ENCODE measurements at places on chromosomes 7 and 10.

DNA sequence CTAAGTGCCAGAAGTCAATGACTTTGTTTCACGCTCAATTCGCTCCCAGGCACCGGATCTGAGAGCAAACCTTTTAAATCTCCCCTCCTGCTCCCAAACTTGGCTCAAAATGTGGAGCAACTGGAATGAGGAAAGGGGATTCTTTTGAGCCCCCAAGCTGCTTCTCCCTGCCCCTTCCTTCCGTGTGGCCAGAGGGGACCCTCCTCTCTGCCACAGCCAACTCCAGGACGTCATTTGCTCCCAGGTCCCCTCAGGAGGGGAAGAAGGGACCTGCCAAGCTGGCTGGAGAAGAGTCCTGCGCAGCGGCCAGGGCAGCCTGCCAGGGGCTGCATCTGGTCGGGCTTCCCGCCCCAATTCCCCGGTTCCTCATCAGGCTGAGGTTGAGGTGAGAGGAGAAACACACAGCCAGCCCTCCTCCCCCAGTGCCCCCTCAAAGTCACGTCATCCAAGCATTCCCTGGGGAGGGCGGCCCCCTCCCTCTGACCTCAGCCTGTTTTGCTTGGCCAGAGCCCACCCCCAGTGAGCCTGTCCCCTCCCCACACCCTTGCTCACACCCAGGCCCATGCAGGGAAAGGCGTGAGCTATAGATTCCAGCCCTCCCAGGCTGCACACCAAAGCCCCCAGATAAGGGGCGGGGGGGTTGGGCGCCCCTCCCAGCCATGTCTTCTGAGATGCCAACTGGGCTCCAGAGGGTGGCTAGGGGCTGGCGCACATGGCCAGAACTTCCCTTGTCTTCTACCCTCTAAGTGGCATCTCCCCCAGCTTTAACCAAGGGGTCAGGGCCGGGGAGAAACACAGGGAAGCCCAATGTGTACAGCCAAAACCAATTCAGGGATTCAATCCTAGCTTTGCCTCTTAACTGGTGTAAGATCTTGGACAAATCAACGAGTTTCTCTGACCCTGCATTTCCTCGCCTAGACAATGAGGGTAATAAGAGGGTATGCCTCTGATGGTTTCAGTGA lies 35.0 kb downstream of the SH3PXD2A start:
- DNase-seq, result no peak

DNA sequence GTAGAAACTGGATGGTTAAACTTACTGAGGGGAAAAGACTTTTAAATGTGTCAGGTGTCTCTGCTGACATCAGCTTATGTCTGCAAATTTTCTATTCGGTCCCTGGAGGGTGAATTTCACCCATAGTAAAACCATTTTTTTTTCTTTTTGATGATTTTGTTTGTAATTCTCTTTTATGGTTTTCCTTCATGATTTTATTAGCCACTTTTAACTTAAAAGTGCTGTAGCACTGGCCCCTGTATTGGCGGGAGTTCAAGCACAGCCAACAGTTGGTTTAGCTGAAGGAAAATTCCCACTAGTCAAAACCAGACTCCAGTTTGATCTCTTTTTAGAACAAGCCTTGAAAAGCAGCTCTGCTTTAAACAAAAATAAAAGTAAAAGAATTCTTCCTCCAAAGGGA lies 5.0 kb upstream of the ITGA8 start:
- DNase-seq, result no peak

DNA sequence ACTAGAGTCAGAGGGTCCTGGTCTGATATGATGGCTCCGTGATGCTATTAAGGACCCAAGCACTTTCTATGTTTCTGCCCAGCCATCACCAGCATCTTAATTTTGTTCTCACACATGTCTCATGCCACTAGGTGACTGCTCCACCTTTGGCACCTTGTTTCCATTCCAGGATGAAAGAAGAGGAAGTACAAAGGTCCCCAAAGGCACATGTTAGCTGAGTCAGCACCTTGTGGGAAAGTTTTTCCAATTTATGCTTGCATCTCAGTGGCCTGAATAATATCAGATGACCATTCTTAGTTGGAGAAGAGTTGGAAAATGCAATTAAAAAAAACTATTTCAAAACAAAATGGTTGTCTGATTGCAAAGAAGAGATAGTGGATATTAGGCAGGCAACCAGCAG lies 341.0 kb upstream of the NPSR1 start:
- no peak for DNase-seq

GRCh38 chr7:132935608-132936007 lies 146.3 kb downstream of the CHCHD3 start:
- DNase-seq, result no peak

GRCh38 chr7:152313217-152313616 lies 122.6 kb downstream of the KMT2C start:
- no peak for DNase-seq

- DNase-seq, result no peak
Measured at GRCh38 chr10:131555406-131555805, 243.9 kb upstream of the TCERG1L start.

GRCh38 chr7:50985096-50985495 lies 202.4 kb upstream of the GRB10 start:
- DNase-seq, result no peak

DNA sequence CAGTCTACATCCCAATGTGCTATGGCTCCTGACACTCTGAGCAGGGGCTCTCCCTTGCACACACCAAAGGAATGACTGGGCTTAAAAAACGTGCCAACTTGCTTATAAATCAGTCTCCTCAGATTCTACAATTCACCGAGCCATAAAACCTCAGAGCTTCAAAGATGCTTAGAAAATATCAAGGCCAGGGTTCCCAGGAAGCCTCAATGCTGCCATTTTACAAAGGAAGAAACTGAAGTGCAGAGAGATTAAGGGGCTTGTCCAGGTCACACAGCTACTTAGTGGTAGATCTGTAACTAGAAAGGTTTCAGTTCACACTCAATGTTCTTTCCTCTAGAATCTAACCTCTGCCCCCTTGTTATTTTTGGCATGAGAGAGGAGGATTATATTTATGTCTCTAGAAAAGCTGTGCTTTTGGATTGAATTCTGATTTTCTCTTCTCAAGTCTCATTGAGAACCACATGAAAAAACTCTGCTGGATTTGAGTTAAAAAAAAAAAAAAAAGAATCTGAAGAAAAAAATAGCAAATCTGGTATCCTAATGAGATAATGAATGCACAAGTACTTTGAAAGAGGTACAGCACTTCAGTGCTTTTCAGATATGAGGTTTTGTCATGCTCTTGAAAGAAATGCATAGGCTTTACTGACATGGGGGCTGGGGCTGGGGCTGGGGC lies 22.3 kb upstream of the TSPAN33 start:
- DNase-seq, result no peak

DNA sequence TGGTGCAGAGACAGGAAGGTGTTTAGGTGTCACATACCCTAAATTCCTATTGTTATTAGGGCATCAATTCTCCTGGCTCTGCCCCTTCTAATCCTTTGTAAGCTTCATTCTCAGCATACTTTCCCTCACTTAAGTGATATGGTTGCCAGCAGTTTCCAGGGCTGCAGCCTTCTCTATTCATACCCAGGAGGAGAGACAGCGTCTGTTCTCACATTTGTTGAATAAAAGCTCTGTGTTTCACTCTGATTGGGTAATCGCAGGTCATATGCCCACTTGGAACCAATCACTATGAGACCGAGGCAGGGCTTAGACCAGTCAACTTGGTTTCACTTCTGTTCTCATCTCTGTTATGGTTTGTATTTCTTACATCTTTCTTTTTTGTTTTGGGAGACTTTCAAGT lies 109.6 kb upstream of the MTPN start:
- no peak for DNase-seq

DNA sequence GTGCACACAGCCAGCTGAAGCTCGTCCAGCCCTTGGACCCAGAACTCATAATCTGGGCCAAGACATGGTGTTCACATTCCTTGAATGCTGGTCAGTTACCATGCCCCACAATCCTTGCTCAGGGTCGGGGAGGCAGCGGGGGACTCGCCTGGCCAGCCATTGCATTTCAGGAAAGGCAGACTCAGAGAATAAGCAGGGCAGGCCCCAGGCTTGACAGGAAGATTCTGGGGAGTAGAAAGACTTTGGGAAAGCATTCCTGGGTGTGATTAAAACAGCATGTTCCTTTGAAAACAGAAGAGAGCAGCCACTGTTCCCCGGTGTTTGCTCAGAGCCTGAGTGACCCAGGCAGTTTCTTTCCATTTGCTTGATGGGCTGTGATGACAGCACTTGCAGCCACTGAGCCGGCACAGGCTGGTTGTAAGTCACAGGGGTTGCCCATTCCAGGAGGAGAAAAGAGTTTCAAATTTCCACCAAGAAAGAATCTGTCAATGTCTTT lies 473.7 kb downstream of the TYW1 start:
- no peak for DNase-seq

GRCh38 chr10:67527351-67527750 lies 168.6 kb downstream of the CTNNA3 start:
- DNase-seq, result no peak

DNA sequence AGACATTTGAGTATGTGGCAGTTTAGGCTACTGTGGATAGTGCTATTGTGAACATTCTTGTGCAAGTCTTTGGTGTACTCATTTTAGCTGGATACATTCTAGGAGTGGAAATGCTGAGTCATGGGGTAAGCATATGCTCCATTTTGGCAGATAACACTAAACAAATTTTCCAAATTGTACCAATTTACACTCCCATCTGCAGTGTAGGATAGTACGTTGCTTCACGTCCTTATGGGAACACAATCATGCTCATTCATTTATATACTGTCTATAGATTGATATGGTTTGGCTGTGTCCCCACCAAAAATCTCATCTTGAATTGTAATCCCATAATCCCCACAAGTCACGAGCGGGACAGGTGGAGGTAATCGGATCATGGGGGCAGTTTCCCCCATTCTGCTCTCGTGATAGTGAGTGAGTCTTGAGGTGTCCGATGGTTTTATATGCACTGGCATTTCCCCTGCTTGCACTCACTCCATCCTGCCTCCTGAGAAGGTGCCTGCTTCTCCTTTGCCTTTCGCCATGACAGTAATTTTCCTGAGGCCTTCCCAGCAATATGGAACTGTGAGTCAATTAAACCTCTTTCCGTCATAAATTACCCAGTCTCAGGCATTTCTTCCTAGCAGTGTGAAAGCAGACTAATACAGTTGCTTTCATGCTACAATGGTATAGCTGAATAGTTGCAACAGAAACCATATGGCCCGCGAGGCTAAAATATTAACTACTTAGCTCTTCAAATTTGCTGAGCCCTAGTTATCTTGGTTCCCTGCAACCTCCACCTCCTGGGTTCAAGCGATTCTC lies 25.6 kb downstream of the RNF216 start:
- no peak for DNase-seq

DNA sequence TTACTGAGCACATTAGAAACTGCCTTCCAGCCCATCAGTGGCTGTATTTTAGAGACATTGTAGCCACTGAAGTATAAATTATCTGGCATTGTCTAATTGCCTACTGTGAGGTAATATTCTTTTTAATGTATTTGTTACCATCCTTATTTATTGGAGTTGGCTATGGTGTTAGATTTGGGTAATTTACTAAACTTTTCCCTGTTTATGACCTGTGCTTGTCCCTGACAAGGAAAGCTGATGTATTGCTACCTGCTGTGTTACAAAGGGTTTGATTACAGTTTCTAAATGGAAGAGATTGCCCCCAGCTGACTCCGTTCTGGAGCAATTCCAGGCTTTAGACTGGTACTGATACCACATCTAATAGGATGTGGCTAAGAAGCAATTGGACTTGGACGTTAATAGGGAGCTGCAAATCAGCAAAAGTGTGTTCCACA lies 12.3 kb upstream of the ASCC1 start:
- no peak for DNase-seq

- DNase-seq, result no peak
Measured at GRCh38 chr10:104099269-104099668, 13.6 kb upstream of the COL17A1 start.

GRCh38 chr10:6576326-6576725 lies 3.8 kb downstream of the PRKCQ start:
- DNase-seq, result no peak

- no peak for DNase-seq
Measured at GRCh38 chr7:34091321-34091917, 186.1 kb downstream of the BMPER start.

GRCh38 chr7:148500978-148501377 lies 89.6 kb upstream of the C7orf33 start:
- DNase-seq, result no peak

DNA sequence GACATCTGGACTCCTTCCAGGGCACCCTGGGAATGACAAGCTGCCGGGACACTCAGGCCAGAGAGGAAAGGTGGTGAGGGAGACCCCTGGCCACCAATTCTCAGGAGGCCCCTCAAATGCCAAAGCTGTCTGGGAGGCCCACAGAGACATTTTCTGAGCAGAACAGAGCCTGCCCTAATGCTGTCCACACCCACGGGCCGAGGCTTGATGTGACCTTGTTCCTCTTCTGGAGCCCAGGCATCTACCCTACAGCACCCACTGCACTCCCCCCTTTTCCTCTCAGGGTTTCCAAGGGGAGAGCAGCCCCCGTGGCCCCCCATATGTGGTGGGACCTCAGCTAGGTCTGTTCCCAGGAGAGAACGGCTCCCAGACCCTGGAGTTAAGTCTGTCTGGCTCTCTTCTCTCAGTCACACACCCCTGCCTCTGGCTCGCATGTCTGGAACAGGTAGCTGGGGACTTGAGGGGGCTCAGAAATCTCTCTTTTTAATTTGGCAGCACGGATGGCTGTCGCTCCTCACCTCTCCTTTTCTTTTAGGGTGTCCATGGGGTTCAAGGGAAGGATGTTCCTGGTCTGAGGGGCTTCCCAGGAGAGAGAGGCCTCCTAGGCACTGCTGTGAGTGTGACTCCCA lies 16.8 kb upstream of the VOPP1 start:
- DNase-seq, result no peak

GRCh38 chr10:68796605-68797004 lies 30.7 kb upstream of the STOX1 start:
- DNase-seq, result no peak

- no peak for DNase-seq
Measured at GRCh38 chr7:7103343-7104313, 78.7 kb upstream of the C1GALT1 start.

- DNase-seq, result no peak
Measured at GRCh38 chr10:90916392-90917237, 4.3 kb downstream of the ANKRD1 start.

GRCh38 chr7:945556-946255 lies 8.8 kb downstream of the ADAP1 start:
- no peak for DNase-seq

GRCh38 chr7:6198689-6199595 lies 73.5 kb downstream of the CYTH3 start:
- no peak for DNase-seq

- DNase-seq, result no peak
Measured at GRCh38 chr7:141210862-141211261, 137.0 kb downstream of the TMEM178B start.

GRCh38 chr7:116618338-116619128 lies 53.5 kb upstream of the MET start:
- DNase-seq, result no peak

All from stimulated activated CD4-positive, alpha-beta T cell treated with anti-CD3 and anti-CD28 coated beads, Interleukin-4, amount 100 ng/mL, for 1 hour (primary cell).